Stimulated activated CD4-positive, alpha-beta T cell treated with anti-CD3 and anti-CD28 coated beads, Interleukin-12 subunit alpha, Interleukin-12 subunit beta, amount 100 ng/mL, for 24 hours (primary cell): ENCODE measurements at places on chromosomes 11 and 22.

DNA sequence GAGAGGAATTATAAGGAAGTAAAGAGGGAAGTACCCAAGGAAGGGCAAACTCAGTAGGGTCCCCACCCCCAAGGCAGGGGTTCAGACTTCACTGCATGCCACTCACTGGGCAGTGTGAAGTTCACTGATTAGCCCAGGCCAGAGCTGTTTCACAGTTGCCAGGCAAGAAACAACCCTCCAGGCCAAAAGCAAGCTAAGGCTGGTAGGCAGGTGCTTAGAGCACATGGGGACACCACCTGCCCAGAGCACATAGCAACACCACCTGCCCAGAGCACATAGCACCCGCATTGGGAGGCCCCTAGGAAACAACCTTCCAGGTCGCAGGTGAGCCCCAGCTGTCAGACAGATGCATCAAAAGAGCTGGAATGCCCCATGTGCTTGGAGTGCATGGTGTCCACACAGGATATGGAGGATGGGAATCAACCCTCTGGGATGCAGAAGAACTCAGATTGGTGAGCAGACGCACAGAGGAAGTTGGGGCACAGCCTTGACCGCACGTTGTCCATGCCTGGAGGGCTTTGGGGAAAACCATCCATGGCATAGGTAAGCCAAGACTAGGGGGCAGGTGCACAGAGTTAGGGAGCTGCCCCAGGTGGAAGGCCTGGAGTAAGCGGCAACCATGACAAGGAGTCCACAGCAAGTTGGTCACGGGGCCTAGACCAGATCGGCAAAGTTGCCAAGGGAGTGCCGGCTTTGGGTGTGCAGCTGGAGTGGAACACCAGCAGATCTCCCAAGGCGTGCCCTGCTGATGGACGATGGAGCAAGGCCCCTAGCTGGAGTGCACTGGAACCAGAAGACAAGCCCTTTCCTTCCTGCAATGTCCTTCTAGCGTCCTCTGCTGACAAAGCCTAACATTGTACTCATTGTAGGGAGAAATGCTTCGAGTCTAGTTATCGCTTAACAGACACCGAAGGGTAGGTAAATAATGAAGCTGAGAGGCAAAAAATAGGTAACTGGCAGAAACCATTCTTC is 7.8 kb upstream of the TMEM216 start:
- no peak for DNase-seq

DNA sequence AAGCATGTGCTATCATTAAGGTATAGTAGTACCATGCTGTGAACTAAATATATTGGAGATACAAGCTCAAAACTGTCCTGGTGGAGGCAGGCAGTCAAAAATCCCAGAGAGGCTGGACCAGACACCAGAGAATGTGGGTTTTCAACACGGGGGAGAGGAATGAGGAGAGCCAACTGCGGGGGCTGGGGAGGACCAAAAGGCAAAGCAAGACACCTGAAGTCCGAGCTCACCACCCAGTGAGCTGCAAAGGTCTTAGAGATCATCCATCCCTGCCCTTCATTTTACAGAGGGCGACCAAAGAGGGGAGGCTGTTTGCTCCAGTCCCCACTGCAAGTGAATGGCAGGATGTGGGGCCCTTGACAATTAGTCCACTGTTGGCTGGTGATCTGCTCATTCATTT is 10.0 kb downstream of the RIBC2 start:
- DNase-seq: no peak

GRCh38 chr22:35024364-35024692 is 41.6 kb upstream of the ISX start:
- DNase-seq: no peak

DNA sequence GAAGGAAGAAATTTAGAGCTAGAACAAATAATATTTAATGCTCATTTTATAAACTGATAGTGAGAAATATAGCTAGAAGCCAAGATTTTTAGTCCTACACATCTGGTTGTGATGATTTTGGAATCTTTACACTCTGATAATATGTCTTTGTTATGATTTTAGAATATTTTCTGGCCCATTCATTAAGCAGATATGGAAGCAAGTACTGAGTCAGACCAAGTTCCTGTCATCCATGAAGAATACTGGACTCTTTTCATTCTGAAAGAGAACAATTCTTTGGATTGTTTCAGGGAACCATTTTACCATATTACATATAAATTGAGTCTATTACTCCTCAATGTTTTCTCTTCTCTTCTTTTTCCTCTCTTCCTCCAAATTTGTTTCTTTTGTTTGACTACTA is 227.4 kb downstream of the TMEM135 start:
- DNase-seq: no peak

DNA sequence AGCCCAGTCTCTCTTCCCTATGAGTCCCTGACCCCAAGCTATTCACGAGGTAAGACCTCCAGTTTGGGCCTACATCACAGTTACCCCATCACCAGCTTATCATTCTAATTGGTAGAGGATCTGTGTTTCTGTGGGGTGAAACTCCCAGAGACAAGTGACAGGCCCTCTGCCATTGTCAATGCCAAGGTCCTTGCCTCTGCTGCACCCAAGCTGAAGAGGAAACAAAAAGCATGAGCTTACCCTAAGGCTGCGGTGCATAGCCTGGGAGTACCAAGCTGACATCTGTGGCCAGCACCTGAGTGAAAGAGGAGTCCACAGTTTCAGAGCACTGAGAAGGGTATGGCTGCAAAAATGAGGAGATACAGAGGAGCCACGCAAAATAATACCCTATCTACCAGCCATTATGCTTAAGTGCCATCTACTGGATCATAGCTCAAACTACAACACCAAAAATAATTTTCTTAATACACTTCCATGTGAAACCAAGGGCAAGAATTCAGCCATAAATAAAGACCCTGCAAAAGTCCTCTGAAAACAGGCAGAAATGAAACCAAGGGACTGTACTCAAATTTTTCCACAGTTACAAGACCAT is 62.3 kb upstream of the ANO5 start:
- DNase-seq: no peak

- DNase-seq: no peak
Measured at GRCh38 chr11:61488651-61489291, 19.8 kb upstream of the LRRC10B start.

DNA sequence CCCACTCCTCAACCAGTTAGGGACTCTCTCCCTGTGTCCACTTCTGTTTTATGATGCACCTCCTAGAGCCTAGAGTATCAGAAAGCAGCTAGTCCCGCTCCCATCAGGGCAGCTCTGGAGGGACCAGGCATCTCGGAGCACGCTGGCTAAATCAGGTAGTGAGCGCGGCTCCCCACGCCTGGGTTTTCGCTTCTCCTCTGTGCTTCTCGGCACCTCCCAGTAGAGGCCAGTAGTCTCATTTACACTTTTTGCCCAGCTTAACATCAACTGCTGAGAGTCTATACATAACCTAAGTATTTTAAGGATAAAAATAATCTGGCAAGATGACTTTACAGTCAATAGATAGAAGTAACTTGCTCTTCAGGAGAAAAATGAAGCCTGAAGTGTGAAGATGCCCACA is 473.8 kb downstream of the OPCML start:
- DNase-seq: no peak

DNA sequence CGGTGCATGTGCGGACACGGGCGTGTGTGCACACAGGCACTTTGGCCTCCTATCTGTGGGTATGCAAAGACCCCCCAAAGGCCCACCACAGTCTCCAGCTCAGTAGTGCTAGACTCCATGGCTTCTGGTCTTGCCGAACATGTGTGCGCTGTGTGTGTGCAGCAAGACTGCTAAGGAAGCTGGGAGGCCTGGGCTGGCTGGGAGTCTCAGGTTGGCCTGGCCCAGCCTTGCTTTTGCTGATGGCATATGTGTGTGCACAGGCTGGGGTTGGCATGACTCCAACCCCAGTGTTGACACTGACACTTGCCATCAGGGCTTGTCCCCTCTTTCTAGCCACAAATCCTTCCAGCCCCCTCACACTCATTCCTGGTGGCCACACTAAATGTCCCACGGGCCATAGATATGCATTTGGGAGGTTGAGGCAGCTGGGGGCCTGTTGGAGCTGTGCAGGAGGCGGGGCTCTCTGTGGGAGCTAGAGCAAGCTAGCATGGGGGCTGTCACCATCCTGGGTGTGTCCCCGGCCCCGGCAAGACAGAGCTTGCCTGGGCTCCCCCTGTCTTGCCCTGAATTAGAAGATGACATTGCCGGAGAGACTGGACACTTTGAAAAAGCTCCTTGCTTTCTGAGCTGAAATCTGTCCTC is 60.9 kb upstream of the NECTIN1 start:
- DNase-seq: no peak

DNA sequence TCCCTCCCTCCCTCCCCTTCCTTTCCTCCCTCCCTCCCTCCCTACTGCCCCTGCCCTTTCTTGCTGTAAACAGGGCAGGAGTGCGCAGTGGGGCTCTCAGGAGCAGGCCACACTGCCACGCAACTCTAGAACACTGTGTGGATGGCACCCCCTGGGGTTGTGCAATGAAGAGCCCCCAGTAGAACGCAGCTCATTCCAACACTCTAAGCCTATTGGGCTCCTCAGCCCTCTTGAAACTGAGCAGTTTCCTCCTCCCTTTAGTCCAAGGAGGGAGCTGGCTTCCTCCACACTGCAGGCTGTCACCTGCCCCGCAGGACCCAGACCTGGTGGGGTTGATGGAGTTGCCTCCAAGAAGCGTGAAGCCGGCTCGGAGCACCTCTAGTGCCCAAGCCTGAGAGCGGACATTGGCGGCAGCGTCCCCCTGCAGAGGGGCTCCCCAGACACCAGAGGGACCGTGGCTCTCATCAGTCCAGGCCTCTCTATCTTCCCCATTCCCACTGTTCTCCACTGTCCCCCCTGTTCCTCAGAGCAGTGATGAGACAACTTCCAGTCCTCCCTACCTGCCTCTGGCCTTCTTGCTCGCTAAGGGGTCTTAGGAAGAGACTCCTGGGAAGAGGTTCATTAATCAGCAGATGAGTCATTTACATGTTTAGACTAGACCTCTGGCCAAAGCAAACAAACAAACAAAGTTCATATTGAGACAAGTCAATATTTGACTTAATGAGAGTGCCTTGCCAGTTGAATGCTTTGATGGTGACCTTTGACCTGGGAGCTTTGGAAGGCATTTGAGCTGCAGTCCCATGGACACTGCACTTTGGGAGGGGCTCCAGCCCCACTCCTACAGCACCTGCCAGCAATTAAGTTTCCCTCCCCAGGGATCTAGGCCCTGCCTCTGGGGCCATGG is 64.0 kb downstream of the RPUSD4 start:
- DNase-seq: no peak

GRCh38 chr11:57154739-57155138 is 27.0 kb upstream of the LRRC55 start:
- no peak for DNase-seq

DNA sequence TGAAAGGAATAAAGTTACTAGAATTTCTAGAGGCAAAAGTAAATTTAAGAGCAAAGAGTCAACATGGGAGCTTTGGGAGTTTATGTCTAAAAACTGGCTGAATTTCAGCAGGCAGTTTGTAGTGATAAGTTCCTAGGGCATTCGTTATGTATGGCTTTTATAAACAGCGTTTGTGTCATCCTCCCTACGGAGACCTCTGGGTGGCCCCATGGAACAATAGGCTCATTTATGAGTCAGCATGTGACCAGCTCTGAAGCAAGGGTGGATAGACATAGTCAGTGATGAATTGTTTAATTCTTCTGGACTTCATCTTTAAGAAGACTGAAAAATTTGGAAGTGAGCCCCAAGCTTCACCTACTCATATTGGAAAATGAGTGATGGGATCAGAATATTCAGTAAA is 37.1 kb downstream of the SVIP start:
- DNase-seq: no peak

GRCh38 chr11:19763330-19763729 is 50.7 kb downstream of the NAV2 start:
- no peak for DNase-seq

DNA sequence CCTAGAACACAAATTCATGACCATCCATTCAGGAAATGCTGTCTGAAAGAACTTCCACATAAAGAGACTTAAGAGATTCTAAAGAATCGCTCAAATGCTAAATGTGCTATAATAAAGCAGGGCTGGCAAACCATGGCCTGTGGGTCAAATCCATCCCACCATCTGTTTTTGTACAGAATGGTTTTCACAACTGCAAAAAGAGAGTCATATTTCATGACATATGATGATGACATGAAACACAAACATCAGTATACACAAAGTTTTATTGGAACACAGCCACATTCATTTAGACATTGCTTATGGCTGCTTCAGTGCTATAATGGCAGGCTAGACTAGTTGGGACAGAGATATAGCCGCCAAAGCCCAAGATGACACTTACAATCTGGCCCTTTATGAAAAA is 85.1 kb downstream of the RRAS2 start:
- DNase-seq: no peak

DNA sequence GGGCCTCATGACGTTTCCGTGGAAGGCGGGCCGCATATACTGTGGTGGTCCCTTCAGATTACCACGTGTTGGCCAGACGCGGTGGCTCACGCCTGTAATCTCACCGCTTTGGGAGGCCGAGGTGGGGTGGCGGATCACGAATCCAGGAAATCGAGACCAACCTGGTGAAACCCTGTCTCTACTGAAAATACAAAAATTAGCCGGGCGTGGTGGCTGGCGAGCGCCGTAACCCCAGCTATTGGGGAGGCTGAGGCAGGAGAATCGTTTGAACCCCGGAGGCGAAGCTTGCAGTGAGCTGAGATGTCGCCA is 853 bp upstream of the DENND6B start:
- DNase-seq: no peak

GRCh38 chr22:46066691-46067090 is 83.6 kb upstream of the PPARA start:
- no peak for DNase-seq
